Pancreas (tissue), 10 donors: ENCODE measurements at places on chromosomes 5 and 9. TPM values are rescaled to one million over a fixed set of nuclear protein-coding genes. Genes with fewer than 3 reads are reported as not detected.
A peak's percentile ranks its signal among the peaks of the same experiment; 100 is the strongest.

- no peak for DNase-seq
Observed at GRCh38 chr5:1966461-1966860, 83.7 kb upstream of the IRX4 start.

GPR151 gene
- total RNA-seq = not detected

- no peak for DNase-seq
Observed at GRCh38 chr9:107484117-107484723, 5.3 kb downstream of the KLF4 start.

DNA sequence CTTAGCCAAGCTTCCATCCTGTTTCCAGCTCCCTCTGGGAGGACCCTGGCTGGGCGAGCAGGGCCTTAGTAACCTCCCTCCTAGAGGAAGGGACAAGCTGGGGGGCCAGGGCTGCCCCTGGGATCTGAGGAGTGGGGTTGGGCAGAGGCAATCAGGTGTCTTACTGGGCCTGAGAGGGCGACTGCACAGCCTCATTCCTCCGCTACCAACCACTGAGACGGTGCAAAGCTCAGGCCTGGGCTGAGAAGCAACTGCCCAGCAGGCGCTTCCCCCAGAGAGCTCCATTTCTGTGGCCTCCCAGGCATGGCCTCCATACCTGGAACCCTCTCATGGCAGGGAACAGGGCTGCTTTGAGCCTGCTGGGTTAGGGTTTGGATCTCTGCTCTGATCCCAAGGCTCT is 18.8 kb upstream of the GFPT2 start:
- DNase-seq = no peak

CEL gene
- total RNA-seq = 24,413 TPM

NUTM2F gene
- not detected for total RNA-seq

SCAMP1 gene
- 20.2 TPM for total RNA-seq

GRCh38 chr5:14415024-14415697 is 166.4 kb upstream of the OTULINL start:
- DNase-seq = no peak

DNA sequence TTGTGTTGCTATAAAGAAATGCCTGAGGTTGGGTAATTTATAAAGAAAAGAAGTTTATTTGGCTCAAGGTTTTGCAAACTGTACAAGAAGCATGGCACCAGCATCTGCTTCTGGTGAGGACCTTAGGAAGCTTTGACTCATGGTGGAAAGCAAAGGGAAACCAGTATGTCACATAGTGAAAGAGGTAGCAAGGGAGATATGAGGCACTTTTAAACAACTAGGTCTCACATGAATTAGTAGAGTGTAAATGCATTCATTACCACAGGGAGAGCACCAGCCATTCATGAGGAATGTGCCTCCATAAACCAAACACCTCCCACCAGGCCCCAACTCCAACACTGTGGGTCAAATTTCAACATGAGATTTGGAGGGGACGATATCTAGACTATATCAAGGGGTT is 40.8 kb downstream of the OR2Y1 start:
- DNase-seq = no peak

- DNase-seq = no peak
Observed at GRCh38 chr5:171808951-171809350, 23.3 kb downstream of the SMIM23 start.

DNA sequence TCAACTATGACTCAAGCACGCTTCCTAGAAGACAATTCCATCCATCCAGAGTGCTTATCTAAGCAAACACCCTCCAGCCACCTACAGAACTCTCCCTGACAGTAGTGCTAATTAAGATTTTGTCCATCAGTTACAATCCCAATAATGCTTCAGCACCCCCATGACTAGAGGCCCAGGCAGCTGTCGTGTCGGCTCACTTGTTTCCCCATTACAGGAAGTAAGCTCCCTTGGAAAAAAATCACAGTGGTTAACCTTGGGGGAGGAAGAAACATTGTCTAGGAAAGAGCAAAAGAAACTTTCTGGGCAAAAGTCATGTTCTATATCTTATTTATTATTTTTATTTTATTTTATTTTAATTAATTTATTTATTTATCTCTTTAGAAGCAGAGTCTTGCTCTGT is 108.8 kb upstream of the LPAR1 start:
- no peak for DNase-seq

- no peak for DNase-seq
Observed at GRCh38 chr9:21580636-21581378, 98.7 kb upstream of the IFNE start.

FGF18 gene
- total RNA-seq = 0.97 TPM

RASGRF2 gene
- 1.1 TPM for total RNA-seq

LAMC3 gene
- total RNA-seq = 1.1 TPM

C5orf52 gene
- total RNA-seq = not detected

- DNase-seq = no peak
Observed at GRCh38 chr9:107148216-107148615, 134.9 kb upstream of the RAD23B start.

GRCh38 chr9:89051421-89052025 is 60.3 kb downstream of the S1PR3 start:
- no peak for DNase-seq

GRCh38 chr5:38451074-38451725 is 105.2 kb downstream of the LIFR start:
- no peak for DNase-seq

DNA sequence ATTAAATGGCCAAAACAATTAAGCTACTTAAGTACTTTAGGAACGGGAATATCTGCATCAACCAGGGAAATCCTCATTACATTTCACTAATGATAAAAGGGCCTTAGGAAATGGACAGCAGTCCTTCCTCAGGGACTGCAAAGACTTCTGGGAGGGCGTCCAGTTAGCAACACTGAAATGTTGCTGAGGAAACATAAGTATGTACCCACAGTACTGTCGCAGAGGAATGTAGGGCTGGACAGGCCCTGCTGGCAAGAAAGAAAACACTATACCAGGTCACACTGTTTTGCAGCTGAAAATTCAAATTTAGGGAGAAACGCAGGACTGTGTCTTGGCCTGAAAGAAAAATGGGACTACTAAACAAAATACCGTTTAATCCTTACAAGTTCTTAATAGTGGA is 1.3 kb downstream of the C5orf15 start:
- no peak for DNase-seq

DNA sequence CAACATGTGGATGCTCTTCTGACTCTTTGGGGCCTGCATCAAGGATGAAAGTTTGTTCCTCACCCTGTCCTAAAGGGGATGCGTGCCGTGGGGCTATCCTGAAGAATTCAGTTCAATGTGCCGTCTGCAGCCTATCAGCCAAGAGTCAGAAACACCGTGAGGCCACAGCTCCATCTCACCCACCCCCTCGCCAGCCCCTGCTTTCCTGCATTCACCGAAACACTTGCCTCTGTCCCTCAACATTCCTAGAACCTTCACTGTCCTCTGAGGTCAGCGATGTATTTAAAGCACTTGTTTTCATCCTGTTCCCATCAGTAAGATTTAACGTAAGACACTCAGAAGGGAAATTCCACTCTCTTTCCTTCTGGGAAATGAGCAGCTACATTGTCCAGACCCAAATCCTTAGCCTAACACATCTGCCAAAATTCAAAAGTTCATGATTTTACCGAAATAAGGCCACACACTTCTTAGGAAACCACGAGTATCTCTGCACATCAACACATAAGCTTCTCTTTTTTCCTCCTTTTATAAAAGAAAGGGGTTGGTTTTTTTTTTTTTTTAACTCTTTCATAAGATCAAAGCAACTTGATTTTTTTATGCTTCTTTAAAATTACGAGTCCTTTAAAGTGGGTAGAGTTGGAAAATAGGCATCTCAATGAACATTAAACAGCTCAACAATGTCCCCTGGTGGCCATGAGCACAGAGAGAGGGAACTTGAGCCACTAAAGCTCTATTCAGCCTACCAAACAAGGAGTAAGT is 100.7 kb downstream of the SUSD1 start:
- DNase-seq = peak; percentile 70

- no peak for DNase-seq
Observed at GRCh38 chr5:141608557-141608956, 10.2 kb downstream of the DIAPH1 start.

GRCh38 chr9:81874931-81875330 is 53.3 kb upstream of the SPATA31D4 start:
- DNase-seq = no peak

PCDHB5 gene
- total RNA-seq = 5.4 TPM

- no peak for DNase-seq
Observed at GRCh38 chr5:127761869-127762268, 58.7 kb downstream of the CCDC192 start.

DNA sequence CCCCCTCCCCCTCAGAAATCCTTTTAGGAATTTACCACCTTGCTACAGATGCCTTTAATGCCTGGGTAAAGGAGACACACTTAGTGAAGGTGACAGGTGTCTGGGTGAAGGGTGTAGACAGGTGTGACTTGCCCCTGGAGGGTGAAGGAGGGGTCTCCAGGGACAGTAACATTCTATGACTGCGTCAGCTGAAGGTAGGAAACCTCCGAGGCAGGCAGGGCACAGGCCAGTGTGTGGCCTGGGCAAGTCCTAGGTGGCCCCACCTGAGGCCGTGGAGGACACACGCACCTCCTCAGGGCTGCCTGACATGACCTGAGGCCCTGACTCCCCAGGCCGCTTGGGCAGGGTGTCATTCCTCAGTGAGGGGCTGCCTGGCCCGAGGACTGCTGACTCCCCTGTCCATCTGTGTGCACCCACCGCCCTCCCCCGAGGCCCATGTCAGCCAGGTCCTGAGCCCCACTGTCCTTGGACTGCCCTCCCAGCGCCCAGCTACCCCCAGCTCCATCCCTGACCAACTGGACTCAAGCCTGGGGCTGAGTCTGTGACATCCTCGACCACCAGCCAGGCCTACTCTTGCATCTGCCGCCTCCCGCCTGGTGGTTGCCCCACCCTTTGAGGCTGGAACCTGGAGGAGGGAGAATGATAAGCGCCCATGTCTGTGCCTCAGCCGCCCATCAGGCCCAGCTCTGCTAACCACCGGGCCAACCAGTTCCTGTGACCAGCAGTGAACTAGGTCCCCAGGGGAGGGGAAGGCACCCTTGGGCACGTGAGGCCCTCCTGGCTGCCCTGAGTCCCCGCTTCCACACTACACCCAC is 18.4 kb downstream of the CARD19 start:
- peak; percentile 59 for DNase-seq

- no peak for DNase-seq
Observed at GRCh38 chr5:172533399-172534228, 79.3 kb upstream of the SH3PXD2B start.

DNA sequence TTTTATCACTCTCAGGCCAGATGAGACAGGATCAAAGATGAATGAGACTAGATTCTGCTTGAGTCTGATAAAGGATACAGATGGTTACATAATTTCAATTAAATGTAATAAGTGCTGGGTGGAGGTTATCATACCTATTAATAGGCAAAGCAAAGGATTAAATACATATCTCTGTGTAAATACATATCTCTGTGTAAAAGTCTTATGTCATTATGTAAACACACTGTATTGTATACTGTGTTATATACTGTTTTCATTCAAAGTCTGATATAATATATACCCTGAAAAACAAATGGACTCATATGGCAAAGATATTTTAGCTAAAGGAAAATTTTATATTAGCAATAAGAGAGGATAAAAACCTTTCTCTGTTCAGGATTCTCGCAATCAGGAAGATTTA is 605.8 kb upstream of the PTGER4 start:
- DNase-seq = no peak

- DNase-seq = no peak
Observed at GRCh38 chr5:58970766-58971165, 387.9 kb downstream of the RAB3C start.

- no peak for DNase-seq
Observed at GRCh38 chr5:141382469-141383294, at the start of gene PCDHGA7. TSS of gene PCDHGA7 (plus strand) at chr5:141382742. CDS start at chr5:141382900, 158 bp downstream.

ADAMTS2 gene
- 1.5 TPM for total RNA-seq

PCDH1 gene
- 12.1 TPM for total RNA-seq

DNA sequence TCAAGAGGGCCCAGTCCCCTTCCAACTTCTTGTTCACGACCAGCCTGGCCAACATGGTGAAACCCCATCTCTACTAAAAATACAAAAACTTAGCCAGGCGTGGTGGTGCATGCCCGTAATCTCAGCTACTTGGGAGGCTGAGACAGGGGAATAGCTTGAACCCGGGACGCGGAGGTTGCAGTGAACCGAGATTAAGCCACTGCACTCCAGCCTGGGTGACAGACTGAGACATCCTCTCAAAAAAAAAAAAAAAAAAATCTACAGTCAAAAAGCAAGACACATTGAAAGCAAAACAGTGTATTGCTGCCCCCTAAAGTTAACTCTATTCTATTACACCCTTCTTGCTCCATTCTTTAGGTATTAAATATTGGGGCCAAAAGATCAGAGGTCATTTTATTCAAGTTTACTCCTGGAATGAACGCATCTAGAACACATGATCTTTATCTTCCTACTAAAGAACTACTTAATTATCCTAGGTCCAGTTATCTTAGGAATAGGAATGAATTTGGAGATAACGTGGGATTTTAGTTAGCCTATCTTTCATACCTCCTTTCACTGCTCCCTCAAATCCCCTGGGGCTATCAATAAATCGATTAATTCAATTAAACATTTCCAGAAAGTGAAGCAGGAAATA is 2.4 kb downstream of the ATG12 start:
- DNase-seq = no peak

DNA sequence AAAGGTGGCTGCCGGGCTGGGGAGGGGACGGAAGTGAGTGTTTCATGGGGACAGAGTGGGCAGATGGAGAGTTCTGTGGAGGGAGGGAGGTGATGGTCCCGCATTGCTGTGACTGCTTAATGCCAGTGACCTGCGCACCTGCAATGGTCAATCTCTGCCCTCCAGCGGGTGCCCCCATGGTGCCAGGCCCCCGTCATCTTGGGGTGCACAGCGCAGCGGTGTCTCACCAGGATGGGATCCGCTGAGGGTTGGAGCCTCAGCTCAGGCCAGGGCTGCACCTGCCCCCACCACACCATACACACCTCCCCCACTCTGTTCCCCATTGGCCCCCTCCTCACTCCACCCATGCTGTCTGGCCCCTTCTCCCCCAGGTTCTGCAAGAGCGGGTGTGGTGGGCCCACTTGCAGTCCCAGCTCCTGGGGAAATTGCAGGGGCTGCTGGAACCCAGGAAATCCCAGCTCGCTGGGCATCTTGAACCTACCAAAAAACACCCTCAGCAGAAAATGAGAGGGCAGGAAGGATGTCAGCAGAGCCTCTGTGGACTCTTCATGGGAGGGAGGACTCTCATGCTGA is 12.1 kb upstream of the CAMSAP1 start:
- no peak for DNase-seq

DNA sequence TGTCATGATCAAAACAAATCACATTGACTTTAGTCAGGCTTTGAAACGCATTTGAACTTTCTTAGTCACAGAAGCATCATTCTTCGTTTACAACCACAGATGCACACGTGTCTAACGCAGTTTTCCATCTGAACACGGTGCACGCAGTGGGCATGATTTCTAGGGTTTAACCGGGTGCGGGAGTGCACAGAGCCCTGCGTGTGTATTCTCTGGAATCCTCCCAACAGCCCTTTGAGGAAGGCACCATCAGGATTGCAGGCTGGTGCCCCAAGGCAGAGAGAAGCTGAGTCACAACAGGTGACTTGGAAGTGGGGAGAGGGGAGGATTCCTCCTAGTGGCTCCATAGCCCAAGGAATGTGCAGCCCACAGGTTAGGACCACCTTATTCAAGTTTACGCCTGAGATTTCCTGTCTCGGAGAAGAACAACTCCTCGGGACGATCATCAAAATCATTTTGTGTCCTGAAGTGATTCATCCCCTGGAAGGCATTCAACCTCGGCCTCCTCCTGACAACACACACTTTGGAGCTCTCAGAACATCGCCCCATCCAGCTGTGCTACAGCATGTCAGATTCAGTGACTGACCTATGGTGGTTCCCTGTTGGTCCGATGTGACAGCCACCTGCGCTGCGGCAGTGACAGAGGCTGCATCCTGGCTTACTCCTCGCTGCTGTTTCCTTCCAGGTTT is 13.1 kb downstream of the ROPN1L start:
- DNase-seq = no peak

- peak; percentile 41 for DNase-seq
Observed at GRCh38 chr5:134464988-134465815, 53.5 kb upstream of the CDKN2AIPNL start.
